ENCODE measurements at places on chromosomes 12 and 14.

GRCh38 chr14:104278214-104278534, 139.8 kb downstream of the KIF26A start:
- DNase-seq, result no peak

DNA sequence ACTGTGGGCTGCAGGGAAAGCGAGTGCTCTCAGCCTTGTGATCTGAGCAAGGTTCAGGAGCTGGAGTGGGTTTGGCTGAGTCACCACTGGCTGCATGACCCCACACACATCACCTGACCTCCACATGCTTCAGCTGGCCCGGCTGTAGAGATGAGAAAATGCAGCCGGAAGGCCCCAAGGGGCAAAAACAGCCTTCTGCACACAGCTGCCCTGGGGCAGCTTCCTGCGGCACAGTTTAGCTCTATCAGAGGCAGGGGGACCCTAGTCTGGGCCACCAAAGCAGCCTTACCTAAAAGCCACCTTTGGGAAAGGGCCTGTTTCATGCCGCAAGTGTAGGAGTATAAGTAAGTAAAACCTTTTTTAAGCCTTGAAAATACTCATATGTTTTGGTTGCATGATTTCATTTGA, 123.3 kb downstream of the SSPN start:
- peak; percentile 83 for DNase-seq

DNA sequence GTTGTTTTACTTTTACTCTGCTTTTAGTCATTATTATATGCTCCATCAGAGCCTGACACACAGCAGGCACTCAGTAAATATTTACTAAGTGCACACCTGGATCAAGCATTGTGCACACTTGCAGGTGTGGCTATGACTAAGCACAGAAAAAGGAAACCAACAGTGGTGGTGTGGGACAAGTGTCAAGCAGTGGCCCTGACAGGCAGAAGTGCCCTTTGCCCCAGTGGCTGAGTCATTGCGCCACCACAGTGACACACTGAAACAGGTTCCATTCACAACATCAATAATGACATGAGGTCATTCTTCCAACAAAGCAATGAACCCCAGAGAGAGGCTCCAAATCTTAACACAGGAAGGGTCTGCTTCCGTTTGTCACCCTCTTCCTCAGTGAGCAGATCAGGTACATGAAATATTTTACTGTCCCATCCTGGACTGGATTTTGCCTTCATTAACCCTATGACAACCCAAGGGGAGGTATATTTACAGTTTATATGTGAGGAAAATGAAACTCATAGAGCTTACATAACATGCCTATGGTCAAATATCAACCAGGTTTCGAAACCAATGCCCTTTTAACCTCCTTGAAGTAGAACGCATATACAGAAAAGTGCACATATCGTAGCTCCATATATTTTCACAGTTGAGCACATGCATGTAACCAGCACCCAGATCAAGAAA, 82.6 kb upstream of the GTF2A1 start:
- DNase-seq, result peak; percentile 28

DNA sequence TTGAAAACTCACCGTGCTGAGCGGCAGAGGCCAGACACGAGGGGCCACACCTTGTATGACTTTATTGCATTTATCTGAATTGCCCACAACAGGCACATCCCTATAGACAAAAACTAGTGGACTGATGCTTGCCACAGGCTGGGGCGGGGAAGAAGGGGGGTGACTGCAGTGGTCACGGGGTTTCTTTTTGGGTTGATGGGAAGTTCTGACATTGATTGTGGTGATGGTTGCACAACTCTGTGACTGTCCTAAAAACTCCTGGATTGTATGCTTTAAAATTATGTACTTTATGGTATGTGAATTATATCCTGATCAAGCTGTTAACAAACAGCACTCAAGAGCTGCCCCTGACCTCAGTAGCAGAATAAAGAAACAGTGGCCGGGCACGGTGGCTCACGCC, 25.7 kb downstream of the DHX37 start:
- DNase-seq, result no peak

GRCh38 chr12:32248441-32249140, 141.9 kb downstream of the BICD1 start:
- DNase-seq, result no peak

GRCh38 chr14:92926180-92926845, 3.4 kb downstream of the CHGA start:
- DNase-seq, result no peak

Data from ovary (tissue), 10 donors.